ENCODE measurements at places on chromosomes 1 and 21.
A peak's percentile ranks its signal among the peaks of the same experiment; 100 is the strongest.

DNA sequence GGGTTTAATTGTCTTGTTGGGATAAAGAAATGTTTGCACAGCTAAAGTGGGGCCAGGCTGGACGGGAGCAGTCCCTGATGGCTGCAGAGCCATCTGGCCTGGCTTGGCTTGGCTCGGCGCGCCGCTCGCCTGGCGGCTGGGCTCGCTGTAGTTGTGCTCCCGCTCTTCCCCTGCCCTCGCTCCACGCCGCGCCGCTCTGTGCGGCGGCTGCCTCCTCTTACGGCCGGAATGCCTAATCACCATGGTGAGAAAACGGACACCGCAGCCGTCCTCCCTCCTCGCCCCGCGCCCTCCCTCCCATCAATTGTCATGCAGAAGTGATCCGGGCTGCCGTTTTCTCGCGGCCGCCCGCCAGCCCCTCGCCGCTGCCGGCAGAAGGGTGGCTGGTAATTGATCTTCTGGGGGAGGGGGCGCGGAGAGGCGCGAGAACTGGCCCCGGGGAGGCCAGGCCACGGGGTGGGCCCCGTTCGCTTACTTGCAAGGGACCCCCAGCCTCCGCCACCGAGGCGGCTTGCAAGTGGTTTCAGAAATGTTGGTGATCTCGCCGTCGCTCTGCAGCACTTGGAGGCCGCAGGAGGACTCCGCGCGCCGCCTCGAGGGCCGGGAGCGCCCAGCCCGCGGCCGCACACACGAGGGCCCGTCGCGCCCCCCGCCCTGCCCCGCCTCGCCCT lies 12.4 kb downstream of the RNF220 start:
- DNase-seq, result peak; percentile 87

DNA sequence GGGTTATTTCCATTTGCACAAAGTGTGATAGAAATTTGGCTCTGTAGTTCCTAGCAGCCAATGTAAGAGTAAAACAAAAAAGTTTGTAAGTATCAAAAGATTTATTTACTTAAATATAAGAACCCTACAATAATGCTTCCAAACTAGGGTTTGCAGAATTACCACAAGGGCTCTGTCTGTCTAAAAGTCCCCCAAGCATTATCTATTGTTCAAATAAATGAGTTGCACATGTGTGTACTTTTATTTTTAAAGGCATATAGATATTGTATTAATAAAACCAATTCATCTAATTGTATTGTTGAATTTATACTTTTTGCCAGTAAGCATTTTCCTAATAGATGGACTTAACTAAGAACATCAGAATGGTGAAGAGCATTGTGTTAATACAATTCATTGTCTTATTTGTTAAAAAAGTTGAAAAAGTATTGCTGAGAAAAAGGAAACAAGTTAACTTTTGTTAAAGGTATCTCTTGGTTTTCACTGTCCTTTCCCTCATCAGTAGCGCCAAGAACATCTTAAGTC lies 863 bp upstream of the PTPRC start:
- DNase-seq, result no peak

GRCh38 chr1:22323141-22323845 lies 128.4 kb upstream of the ZBTB40 start:
- no peak for DNase-seq

DNA sequence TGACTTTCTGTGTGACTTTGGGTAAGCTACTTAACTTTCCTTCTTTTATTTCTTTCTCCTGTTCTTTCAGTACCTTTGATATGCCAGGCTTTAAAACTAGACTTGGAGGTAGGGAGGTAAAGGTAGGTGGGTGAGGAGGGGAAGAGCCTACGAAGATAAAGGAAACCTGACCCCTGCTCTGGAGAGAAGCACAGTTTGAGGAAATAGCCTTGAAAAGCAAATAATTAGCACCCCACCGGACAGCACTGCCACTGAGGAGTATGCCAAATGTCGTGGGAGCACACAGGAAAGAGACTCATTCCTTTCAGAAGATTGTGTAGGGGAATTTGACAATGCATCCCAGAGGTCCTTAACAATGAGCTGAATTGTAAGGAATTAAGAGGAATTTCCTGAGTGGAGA lies 65.2 kb upstream of the SPAG17 start:
- no peak for DNase-seq

- DNase-seq, result no peak
Measured at GRCh38 chr1:2335721-2336455, 55.5 kb downstream of the MORN1 start.

DNA sequence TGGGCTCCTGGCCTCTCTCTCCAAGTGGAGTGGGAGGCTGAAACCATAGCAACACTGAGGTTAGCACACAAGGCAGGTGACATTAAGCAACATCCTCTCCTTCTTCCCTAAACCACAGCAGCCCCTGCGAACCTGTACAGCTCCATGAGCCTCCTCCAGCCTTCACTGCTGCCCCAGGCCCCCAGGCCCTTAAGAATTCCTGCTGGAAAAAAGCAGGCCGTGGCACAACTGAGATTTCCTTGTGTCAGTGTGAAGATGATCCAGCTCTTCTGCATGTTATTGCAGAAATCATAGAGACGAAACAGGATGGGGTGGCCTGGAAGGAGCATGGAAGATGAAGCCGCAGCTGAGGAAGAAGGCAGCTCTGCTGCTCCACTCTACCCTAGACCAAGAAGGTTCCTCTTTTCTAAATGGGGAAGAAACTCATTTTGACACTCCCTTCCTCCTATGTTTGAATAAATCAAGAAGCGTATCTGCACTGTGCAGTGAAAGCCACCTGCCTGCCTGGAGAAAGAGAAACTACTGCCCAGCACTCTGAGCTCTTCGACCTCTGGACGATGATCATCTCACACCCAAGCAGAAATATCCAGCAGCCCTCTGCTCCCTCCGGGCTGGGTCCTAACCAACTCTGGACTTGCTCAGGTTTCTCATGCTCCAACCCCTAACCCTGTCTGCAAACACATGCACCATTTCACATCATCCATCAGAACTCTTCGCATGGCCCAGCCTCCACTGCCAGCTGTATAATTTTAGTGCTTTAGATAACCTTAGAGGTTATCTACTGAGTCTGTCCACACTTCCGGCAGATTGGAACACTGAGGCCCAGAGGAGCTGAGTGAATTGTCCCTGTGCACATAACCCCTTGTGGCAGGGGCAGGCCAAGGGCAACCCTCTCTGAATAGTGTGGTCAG lies 20.7 kb downstream of the SH3BP5L start:
- no peak for DNase-seq

DNA sequence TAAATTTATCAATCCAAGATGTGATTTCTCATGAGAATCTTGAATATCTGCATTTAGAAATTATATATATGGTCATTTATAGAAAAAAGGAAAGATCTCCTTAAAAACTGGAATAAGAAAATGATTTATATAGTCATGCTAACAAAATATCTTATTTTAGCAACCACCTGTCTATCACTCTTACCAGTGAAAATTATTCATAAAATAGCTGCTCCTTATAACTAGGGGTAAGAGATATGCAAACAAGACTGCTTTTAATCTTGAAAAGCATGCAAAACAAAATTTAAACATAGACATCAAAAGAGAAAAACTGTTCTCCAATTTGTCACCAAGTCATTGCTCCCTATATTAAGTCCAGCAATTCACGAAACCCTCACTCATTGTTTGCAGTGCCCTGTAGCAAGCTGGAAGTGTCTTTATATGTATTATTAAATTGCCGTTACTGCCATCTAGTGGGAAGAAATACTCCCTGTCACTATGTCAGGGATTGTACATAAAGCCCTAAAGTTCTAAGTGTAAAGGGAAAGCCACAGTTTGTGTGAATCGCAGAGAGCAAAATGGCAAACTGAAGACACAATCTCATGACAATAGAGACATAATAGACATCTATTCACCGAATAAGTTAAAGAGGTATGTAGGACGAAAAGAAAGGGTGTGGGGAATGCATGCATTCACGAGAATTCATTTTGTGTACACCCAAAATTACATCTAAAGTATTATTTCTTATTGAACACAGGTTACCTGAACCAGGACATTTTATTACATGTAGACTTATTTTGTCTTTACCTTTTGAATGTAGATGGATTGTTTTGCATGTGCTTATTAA lies 600.5 kb downstream of the USP25 start:
- peak; percentile 24 for DNase-seq

- DNase-seq, result peak; percentile 5
Measured at GRCh38 chr21:15826147-15826780, 96.5 kb downstream of the USP25 start.

DNA sequence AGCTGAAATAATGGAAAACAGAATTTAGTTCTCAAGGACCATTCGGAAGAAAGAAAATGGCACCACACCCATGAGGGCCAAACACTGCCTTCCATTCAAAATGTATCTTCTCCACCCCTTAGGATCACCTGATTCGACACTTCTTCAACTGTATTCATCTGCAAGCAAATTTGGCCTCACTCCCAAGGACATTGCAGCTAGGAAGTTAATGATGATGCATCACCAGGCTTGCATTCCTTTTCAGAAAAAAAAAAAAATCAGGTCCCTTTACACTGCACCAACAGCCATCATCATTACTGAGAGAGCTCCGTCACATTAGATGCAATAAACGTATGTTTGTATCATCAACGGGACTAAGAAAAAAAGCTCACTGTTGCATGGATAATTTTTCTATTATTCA lies 368.3 kb downstream of the PCP4 start:
- DNase-seq, result no peak

- DNase-seq, result no peak
Measured at GRCh38 chr21:29604076-29604475, 305.4 kb downstream of the BACH1 start.

GRCh38 chr1:87464022-87464490 lies 135.4 kb downstream of the LMO4 start:
- no peak for DNase-seq

DNA sequence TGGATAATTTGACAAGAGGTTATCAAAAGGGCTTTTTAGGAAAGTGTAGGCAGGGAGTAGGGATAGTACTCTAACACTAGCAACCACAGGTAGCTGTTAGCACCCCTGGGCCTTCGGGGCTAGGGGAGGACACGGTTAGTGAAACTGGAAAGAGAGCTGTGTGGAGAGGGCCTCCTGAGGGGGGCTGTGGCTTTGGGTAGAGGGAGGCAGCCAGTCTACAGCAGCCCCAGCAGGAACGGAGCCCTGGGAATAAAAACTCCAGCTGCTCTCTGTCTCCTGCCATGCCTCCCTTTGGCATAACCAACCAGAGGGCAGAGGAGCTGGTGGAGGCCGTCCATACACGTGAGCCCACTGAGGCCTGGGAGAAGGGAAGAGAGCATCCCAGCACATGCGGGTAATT lies 223.2 kb downstream of the FOXD2 start:
- no peak for DNase-seq

- no peak for DNase-seq
Measured at GRCh38 chr1:22503721-22504410, 52.2 kb downstream of the ZBTB40 start.

GRCh38 chr1:21617126-21617738 lies 51.9 kb downstream of the RAP1GAP start:
- DNase-seq, result no peak

DNA sequence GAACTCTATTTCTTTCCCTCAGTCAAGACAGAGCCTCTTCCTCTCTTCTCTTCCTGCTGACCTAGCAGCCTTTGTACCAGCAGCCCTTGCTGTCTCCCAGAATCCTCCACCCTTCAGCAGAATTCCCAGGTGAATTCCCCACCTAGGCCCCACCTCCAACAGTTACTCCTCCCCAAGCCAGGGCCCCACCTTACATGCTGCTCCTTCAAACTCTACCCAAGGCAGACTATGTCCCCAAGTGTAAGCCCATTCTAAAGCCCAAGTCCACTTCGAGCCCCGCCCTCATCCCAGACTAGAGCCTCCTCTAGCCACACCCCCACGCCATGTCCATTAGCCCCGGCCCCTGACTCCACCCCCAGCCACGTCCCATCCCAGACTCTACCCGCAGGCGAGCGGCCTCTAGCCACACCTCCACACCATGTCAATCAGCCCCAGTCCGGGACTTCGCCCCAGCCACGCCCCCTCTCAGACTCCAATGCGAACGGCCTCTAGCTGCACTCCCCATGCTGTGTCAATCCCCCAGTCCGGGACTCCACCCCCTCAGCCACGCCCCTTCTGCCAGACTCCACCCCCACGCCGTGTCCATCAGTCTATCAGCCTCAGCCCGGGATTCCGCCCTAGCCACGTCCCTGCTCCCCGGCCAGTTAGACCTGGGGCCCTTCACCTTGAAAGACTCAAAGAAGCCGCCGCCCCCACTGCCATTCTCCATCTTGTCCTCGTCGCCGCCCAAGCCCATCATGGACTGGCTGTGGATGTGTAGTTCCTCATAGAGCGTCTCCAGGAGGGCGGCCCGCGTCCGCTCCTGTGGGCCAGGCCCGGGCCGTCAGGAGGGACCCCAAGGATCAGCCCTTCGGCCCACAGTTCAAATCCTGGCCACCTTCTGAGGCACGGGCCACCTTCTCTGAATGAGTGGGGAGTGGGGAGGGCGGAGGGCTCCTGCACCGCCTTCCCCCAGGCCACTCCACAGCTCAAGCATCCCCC lies 61.3 kb downstream of the RAP1GAP start:
- DNase-seq, result peak; percentile 97

DNA sequence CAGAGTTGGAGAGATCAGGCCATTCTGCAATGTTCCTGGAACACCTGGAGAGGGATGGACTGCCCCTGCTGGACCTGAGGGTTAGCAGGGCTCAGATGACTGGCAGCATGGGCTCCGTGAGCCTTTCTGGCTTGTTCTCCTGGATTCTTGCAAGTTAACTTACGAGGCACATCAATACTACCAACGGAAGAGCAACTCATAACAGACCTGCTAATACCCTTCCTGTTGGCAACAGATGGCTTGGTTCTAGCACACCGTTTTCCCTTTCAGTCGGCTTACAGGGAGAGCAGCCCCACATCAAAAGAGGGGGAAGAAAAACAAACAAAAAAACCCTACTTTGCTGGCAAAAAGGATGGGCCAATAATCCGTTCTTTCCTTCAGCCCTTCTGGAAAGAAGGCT lies 47.9 kb downstream of the SLC66A1 start:
- DNase-seq, result no peak

DNA sequence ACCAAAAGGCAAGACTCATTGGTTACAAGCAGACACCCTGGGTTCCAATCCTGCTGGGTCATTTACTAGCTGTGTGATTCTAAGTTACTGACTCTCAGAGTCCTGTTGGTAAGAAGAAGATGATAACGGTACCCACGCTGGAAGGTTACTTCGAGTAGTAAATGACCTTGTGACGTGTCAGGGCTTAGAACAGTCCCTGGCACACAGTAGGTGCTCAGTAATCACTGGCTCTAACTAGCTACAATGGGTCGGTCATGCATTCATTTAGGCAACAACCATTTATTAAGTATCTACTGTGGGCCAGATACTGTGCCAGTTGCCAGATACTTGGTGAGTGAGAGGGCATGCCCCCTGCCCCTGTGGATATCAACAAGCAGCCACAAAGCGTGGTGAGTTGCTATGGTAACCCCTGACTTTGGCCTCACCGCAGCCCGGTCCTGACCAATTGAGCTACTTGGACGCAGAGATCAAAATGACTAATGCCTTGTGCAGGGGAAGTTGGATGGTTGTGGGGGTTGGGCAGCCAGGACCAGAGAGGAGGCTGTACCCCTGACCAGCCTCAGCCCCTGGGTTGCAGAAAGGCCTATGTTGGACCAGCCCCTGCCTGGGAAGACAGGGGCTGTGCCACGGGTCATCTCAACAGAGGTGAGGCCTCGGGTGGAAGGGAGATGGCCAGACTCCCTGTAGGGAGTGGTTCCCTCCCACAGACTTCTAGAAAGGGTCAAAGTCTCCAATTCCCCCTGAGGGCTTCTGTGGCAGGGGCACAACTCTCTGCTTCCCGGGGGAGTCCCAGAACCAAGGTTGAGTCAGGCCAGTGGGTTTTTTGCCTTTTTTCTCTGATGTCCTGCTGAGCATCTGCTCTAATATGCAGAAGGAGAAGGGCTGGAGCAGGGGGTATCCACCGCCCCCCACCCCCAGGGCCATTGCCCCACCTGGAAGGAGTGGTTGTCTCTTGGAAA lies 16.0 kb downstream of the DHRS3 start:
- peak; percentile 59 for DNase-seq

- DNase-seq, result no peak
Measured at GRCh38 chr1:216216305-216216704, 206.9 kb downstream of the USH2A start.

Measured in nephron progenitor cell (in vitro differentiated cells).